ENCODE measurements at places on chromosomes 11 and 22.

DNA sequence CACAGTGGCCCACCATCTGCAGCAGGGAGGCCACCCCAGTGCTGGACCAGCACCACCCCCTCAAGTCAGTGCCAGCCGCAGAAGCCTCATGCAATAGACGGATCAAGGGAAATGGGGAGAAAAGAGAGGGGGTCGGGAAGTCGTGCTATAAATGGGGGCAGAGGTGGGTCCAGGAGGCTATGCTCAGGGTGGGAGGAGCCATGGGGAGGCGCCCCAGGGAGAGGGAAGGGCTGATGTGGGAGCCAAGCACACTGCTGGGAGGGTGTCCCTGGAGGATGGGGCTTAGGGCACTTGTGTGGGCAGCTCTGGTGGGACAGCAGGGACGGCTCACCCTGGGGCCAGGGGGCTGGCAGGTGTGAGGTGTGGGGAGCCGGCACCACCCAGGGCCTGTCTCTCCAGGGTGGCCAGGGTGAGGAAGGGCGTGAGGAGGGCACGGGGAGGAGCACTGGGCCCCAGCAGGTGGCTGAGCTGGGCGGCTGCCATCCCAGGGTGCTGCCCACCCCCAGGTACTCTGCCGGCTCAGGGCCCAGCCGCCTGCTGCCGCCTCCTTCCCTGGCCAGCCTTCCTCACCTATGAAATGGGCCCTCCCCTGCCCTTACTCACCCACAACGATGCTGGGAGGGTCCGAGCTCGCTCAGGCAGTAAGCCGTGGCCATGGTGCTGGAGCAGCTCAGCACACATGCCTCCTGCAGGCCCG is 18.0 kb downstream of the PHLDA2 start:
- no peak for DNase-seq

DNA sequence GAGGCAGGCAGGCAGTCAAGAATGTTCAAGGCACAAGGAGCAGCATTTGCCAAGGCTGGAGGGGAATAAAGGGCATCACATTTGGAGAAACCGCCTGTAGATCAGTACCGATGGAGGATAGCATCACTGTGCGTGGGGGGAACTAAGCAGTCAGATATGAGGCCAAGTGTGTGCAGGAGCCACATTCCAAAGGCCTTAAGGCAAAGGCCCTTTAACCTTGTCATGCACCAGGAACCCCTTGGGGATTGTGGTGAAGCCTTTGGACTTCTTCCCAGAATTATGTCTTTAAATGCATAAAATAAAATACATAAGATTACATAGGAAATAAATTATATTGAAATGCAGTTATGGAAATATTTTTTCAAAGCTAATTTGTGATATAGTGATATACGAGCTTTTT is 532.1 kb downstream of the BUD13 start:
- DNase-seq, result no peak

GRCh38 chr11:1296287-1296686 is 13.1 kb downstream of the TOLLIP start:
- DNase-seq, result no peak

- no peak for DNase-seq
These were observed 75.4 kb upstream of the FSHB start for GRCh38 chr11:30155428-30155827.

GRCh38 chr11:43937434-43938411 is 4.7 kb upstream of the C11orf96 start:
- peak; percentile 20 for DNase-seq

DNA sequence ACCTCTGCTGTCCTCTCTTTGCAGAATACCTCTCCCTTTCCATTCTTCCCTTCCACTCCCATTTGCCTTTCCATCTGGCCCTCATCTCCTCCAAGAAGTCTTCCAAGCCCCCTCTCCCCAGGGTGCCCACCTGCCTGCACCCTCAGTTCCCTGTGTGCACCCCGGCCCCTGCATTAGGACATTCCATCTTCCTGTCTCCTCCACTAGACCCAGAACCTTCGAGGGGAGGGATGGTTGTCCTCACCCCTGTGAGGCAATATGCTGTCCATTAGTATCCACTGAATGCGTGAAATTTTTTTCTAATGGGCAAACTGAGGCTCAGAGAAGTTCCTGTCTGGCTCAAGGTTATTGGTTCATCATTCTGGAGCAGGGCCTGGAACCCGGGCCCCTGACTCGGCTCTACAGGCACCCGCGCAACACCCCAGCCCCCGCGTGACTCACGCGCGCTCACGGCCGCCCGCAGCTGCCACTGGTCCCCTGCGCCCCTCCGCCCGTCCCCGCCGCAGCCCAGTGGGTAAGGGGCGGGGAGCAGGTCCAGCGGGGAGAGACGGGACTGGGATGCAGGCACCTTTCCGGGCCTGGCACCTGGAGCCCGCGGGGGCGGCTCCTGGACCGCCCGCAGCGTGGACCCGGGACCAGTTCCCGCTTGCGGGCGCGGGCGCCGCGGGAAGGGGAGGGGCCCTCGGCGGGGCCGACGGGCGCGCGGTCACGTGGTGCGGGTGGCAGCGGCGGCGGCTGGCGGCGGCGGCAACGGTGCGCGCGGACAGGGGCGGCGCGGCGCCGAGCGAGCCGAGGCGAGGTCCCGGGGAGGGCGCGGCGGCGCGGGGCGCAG is 7.0 kb downstream of the SEPTIN3 start:
- no peak for DNase-seq

GRCh38 chr11:75387736-75388294 is 11.5 kb upstream of the RPS3 start:
- no peak for DNase-seq

- no peak for DNase-seq
These were observed 37.6 kb upstream of the TMEM135 start for GRCh38 chr11:86999859-87000753.

- no peak for DNase-seq
These were observed 311 bp downstream of the APBB1 start for GRCh38 chr11:6418557-6419008.

DNA sequence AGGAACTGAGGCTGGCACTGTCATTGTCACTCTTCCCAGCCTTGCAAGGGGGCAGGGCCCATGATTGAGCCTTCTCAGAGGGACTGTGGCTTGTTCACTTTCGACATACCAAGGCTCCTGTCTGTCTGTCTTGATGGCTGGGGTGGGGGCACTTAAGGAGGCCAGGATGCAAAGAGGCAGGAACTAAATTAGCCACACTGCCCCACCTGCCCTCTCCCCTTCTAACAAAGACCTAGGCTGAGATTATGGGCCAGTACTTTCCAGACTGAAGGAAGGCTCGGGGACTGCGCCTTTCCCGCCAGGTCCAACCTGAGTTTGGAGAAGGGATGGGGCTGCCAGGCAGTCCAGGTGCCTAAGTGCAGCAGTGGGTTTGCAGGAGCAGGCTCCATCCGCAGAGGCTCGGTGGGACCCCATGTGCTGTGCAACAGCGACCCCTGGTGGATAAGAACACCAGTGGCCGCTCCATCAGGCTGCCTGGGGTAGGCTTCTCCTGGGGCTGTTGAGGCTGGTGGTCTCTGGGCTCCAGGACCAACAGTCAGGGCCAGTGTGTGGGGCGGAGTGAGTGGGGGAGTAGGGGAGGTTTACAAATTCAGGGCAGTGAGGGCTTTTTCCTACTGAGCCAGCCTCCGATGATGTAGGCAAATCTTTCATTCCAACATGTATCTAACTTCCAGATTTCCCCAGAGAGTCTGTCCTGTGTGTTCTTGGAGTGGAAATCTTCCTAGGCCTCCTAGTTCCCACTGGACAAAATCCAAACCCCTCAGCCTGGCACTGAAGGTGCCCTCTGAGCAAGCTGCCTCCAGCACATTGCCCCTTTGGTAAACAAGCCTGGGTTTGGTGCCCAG is 93.9 kb downstream of the INSC start:
- no peak for DNase-seq

GRCh38 chr22:49390954-49391353 is 436.7 kb downstream of the BRD1 start:
- no peak for DNase-seq

- no peak for DNase-seq
These were observed 144.9 kb downstream of the MAML2 start for GRCh38 chr11:96197801-96198701.

GRCh38 chr11:351411-351810 is 17.9 kb upstream of the B4GALNT4 start:
- no peak for DNase-seq

DNA sequence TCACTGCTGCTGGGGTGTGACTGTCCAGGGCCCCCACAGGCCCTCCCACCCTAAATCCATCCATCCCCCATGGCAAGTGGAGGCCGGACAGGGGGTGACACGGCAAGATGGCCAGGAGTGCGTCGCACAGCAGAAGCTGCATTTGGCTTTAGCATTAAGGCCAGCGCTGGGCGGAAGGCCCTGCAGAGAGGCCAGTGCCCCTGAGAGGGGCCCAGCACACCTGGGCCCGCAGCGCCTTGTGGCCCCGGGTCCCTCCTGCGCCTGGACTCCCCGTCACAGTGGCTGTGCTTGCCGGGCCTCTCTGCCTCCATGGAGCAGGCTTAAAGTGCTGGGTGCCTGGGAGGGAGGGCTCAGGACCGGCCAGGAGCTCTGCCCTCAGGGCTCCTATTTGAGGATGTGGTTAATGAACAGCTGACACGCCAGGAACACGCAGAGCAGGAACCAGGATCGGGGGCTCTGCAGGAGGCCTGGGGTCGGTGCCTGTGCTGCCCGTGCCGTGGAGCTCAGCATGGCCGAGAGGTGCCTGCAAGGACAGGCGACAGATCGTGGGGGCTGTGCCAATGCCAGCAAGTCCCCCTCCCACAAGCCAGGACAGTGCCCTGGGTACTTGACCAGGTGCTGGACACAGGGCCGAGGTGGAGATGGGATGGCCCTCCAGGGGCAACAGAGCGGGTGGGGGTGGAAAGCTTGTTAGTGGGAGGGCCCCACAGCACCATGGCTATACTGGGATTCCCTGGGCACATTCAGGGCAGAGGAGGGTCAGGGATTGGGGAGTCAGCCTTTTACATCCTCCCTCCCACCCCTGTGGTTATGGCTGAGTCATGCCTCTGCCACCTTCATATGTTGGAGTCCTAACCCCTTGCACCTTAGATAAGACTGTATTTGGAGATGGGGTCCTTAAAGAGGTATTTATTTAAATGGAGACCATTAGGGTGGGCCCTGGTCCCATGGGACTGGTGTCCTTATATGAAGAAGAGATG is 30.9 kb upstream of the CARS1 start:
- no peak for DNase-seq

- DNase-seq, result no peak
These were observed 33.5 kb downstream of the SPECC1L start for GRCh38 chr22:24304062-24304675.

GRCh38 chr11:4026389-4026788 is 68.2 kb upstream of the RRM1 start:
- no peak for DNase-seq

DNA sequence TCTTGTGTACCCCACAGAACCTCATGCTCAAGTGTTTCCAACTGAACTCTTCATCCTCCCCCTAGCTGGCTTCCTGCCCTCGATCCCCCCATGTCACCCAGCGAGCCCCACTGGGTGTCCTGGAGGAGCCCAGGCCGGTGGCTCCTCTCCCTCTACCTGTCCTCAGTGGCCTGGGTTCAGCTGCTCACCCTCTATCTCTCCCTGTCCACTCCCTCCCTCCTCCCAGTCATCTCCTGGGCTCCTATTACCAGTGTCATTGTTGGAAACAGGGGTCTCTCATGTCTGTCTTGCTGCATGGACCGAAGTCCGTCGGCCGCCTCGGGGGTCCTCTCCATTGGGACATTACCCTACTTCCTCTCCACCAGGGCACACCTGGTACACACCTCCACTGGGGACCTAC is 12.9 kb upstream of the MPPED1 start:
- DNase-seq, result no peak

DNA sequence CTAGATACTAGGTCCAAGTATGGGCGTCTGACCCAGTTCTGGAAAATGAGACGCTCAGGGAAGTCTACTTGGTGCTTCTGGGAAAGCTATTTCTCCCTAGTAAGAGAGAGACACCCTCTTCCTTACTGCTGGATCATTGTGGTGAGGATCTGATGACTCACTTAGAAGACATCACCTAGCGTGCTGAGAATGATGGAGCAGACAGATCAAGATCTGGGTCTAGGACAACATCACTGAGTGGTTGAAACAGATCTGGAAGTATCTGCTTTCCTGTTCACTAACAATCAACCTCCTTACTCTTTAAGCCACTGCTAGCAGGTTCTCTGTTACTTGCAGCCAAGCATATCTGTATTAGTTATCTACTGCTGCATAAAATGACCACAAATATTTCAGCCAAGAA is 38.3 kb upstream of the HMGXB4 start:
- no peak for DNase-seq

DNA sequence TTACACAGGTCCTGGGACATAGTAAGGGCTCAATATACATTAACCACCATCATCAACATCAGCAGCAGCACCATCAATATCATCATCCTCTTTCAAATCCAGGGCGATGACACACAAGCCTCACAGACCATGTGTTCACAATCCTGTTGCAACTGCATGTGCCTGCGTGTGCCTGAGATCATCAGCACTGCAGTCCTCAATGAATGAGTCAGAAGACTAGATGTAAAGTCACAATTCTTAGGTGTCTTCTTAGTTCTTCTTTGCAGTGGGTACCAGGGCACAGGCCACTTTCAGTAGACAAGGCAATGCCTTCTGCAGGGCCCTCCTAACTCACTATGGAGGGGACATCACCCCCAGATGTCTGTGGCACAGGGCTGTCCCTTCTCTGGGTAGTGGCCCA is 111.1 kb downstream of the MYO18B start:
- DNase-seq, result no peak

DNA sequence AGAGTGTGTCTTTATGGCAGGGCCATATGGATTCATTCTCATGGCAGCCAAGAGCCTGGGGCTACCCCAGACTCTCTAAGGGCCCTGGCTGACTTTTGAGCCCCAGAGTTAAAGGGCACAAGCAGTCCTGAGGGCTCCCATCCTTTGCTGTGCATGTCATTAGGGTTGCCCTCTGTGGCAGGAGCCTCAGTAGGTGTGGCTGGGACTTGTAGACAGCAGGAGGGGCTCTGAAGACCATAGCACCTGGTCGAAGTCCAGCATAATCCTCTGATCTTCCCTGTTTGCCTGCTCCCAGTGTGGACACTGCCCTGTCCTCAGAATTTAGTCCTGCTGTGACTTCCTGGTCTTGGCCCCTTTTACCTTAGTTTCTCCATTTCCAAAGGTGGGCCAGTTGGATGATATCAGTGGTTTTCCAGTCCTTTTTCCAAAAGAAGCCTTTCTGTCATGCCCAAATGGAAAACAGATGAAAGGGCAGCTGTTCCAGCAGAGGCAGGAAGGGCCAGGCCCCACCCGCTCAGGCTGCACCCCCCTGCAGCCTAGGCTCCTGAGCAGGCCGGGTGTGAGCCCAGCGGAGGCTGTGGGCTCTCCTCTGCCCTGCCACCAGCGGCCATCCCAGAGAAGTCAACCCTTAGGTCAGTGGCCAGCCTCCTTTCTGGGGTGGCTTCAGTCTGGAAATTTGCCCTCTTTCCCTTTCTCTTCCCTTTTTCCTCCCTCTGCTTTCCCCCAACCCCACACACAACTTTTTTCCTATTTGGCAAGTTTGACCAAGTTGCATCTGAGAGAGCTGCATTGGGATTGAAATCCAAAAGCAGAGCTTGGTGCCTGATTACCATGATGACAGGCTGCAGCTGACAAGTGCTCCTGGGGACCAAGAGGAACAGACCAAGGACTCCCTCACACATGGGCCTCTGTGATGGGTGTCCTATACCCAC is 32.8 kb upstream of the SUSD2 start:
- DNase-seq, result no peak
